ENCODE measurements at places on chromosomes 4 and X. TPM values are rescaled to one million over a fixed set of nuclear protein-coding genes. Genes with fewer than 3 reads are reported as not detected.

CFP gene
- 3.7 TPM for total RNA-seq

MBNL3 gene
- 10.4 TPM for total RNA-seq

AKAP14 gene
- total RNA-seq, result not detected

PCDH7 gene
- total RNA-seq, result 33.4 TPM

SGCB gene
- total RNA-seq, result 75.7 TPM

LARP7 gene
- total RNA-seq, result 16.7 TPM

IGFBP7 gene
- 66.8 TPM for total RNA-seq

ADH7 gene
- not detected for total RNA-seq

CSAG2 gene
- total RNA-seq, result not detected
